ENCODE measurements at places on chromosomes 13 and 19. TPM values are rescaled to one million over a fixed set of nuclear protein-coding genes. Genes with fewer than 3 reads are reported as not detected.

DNA sequence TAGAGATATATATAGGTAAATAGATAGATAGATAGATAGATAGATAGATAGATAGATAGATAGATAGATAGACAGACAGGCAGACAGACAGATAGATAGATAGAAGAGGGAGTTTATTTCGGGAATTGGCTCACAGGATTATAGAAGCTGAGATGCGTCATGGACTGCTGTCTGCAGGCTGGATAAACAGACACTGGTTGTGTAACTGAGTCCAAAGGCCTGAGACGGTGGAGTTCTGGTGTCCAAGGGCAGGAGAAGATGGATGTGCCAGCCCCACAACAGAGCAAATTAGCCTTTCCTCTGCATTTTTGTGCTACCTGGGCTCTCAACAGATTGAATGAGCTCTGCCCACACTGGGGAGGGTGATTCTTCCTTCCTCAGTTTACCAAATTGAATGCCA, 2.7 kb downstream of the CYP4F3 start:
- no peak overlapping the region for H3K27ac ChIP-seq
- H3K4me1 ChIP-seq, result no peaks in the 10 kb centered on the region
- no peak overlapping the region for H3K4me3 ChIP-seq
- no peak for DNase-seq
- no peaks in the 10 kb centered on the region for H3K36me3 ChIP-seq

GRCh38 chr19:5825178-5825577, 14.3 kb downstream of the FUT6 start:
- H3K27ac ChIP-seq, result no peak overlapping the region
- DNase-seq, result no peak
- no peaks in the 10 kb centered on the region for H3K4me1 ChIP-seq
- H3K36me3 ChIP-seq, result no peaks in the 10 kb centered on the region
- H3K4me3 ChIP-seq, result no peak overlapping the region
- H3K27me3 ChIP-seq, result peaks cover 46% of the 10 kb centered on the region

DNA sequence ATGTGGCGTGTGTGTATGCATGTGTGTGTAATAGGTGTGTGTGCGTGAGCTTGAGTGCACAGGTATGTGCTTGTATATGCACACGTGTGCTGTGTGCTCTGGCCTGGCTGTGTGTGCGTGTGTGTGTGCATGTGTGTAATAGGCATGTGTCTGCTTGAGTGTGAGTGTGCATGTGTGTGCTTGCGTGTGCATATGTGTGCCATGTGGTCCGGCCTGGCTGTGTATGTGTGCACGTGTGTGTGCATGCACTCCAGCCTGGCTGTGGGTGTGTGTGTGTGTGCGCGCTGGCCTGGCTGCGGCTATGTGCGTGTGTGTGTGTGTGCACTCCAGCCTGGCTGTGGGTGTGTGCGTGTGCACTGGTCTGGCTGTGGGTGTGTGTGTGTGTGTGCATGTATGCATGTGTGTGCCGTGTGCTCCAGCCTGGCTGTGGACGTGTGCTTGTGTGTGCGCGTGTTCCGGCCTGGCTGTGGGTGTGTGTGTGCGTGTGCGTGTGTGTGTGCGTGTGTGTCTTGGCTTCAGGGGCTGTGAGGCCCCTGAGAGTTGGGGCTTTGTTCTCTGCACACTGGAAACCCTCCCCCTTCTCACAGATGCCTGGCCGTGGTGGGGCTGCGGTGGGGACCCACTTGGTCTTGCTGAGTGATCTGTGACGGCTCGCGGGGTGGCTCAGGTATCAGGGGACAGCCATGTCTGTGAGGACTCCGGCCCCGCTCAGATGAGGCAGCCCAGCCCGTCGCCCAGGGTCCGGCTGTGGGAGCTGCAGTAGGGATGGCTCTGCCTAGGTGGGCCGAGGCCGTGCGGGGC, 8.2 kb downstream of the SPPL2B start:
- peaks cover 21% of the 10 kb centered on the region for H3K4me1 ChIP-seq
- H3K27ac ChIP-seq, result no peak overlapping the region
- DNase-seq, result no peak
- H3K4me3 ChIP-seq, result no peak overlapping the region
- no peaks in the 10 kb centered on the region for H3K27me3 ChIP-seq
- H3K36me3 ChIP-seq, result peaks cover 29% of the 10 kb centered on the region

- H3K4me1 ChIP-seq, result no peaks in the 10 kb centered on the region
- no peaks in the 10 kb centered on the region for H3K36me3 ChIP-seq
- no peaks in the 10 kb centered on the region for H3K27me3 ChIP-seq
- H3K27ac ChIP-seq, result no peak overlapping the region
- no peak for DNase-seq
Observed at GRCh38 chr13:75825594-75825993, 189.5 kb downstream of the LMO7 start.

DNA sequence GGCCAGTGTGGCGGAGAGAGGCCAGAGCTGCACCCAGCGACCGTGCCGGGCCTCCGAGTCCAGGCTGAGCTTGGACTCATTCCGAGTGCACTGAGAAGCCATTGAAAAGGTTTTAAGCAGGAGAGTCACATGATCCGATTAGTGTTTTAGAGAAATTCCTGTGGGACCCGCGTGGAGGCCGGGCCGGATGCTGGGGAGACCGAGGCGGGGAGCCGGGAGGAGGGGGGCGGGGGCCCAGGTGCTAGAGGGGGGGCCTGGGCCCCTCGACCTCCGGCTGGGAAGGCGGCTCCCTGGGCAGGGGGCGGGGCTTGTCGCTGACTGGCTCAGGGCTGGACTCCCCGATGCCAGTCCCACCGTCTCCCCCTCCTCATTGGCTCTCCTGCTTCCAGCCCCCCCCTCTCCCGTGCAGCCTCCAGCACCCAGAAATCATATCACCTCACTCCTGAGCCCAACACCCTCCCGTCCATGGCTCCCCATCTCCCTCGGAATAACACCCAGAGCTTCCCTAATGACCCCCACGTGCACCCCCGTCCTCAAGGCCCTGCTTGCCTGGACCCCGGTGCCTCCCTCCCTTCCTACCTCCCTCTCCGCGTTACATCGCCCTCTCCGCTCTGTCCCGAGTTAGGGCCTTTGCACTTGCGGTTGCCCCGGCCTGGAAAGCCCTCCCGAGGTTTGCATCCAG, 5.2 kb upstream of the ZNF579 start:
- peak overlapping the region; percentile 55 for H3K27ac ChIP-seq
- H3K4me3 ChIP-seq, result peak overlapping the region; percentile 20
- peaks cover 6% of the 10 kb centered on the region for H3K27me3 ChIP-seq
- peaks cover 20% of the 10 kb centered on the region for H3K4me1 ChIP-seq
- DNase-seq, result no peak

DNA sequence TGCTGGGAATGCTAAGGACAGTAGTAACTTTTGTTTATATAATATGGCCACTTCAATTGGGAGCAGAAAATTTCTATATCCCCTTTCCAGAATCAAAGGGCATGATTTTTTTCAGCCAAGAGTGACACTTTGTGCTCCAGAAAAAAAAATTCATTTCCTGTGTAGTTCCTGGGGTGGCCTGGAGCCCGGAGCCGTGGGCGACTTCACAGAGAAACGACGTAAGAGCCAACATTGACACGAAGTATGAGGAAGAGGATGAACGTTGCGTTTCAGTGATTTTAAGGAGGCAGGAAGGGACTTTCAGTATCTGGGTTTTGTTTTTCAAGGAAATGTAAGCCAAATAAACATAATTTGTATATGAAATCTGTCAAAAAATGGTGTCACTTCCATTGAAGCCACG, 187.6 kb downstream of the STK24 start:
- no peak for DNase-seq
- H3K27me3 ChIP-seq, result no peaks in the 10 kb centered on the region
- peaks cover 3% of the 10 kb centered on the region for H3K36me3 ChIP-seq
- H3K27ac ChIP-seq, result no peak overlapping the region
- H3K4me3 ChIP-seq, result no peak overlapping the region
- peaks cover 3% of the 10 kb centered on the region for H3K4me1 ChIP-seq

DNA sequence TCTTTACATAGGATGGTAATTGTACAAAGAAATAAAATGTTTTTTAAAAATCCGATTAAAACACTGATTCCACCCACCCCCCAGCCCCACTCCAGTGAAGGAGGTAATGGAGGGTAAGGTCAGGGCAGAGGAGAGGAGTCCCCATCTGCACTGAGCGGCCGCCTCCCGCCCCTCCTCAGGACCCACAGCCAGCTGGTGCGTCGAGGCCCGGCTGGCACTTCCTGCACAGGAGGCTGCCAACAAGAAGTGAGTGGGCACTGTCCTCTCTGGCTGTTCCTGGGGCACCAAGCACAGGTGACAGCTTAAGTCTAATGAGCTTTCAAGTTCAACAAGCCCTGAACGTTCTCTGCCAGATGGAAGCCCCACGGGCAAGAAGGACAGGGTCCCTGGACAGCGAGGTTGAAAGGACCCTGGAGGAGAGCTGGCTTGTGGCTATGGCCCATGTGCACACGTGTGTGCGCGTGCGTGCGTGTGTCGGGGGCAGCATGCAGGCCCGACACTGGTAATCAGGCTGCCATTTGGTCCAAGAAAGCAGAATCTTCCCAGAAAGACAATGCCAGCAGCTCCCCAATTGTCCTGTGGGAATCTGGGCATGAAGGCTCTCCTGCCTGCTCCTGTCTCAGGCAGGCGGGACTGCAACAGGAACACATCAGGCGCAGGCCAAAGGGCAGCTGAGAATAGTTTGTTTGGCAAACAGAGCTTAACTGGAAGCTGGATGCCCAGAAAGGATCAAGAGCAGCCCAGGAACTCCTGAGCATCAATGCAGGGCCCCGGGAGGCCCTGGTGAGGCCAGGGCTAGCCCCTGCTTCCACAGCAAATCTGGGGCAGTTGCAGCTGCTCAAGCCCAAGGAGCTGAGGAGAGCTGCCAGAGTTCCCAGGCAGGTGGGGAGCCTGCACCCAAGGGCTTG, 15.1 kb upstream of the EPHX3 start:
- no peaks in the 10 kb centered on the region for H3K27me3 ChIP-seq
- no peak for DNase-seq
- H3K36me3 ChIP-seq, result no peaks in the 10 kb centered on the region

DNA sequence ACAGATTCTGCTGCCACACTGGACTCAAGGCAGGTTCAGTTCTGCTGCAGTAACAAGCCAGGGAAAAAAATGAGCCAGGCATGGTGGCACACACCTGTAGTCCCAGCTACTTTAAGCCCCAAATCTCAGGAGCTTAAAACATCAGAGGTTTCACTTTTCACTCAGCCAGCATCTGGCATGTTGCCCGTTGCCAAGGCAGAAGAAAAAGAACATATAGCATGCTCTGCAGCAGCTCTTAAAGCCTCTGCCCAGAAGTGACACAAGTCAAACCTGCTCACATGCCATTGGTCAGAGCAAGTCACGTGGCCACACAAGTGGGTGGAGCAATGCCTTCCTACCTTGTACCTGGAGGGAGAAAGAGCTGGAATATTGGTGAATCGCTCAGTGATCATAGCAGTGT, 14.7 kb upstream of the ADGRE5 start:
- H3K4me1 ChIP-seq, result peaks cover 10% of the 10 kb centered on the region
- H3K36me3 ChIP-seq, result no peaks in the 10 kb centered on the region
- H3K4me3 ChIP-seq, result no peak overlapping the region

GRCh38 chr13:109655206-109655600, 131.2 kb downstream of the IRS2 start:
- DNase-seq, result no peak
- H3K4me1 ChIP-seq, result no peaks in the 10 kb centered on the region
- H3K4me3 ChIP-seq, result no peak overlapping the region
- no peaks in the 10 kb centered on the region for H3K36me3 ChIP-seq
- H3K27me3 ChIP-seq, result no peaks in the 10 kb centered on the region

GRCh38 chr13:47816831-47817230, 184.2 kb downstream of the SUCLA2 start:
- H3K4me1 ChIP-seq, result no peaks in the 10 kb centered on the region
- H3K4me3 ChIP-seq, result no peak overlapping the region
- no peaks in the 10 kb centered on the region for H3K27me3 ChIP-seq
- H3K27ac ChIP-seq, result no peak overlapping the region
- no peaks in the 10 kb centered on the region for H3K36me3 ChIP-seq

DNA sequence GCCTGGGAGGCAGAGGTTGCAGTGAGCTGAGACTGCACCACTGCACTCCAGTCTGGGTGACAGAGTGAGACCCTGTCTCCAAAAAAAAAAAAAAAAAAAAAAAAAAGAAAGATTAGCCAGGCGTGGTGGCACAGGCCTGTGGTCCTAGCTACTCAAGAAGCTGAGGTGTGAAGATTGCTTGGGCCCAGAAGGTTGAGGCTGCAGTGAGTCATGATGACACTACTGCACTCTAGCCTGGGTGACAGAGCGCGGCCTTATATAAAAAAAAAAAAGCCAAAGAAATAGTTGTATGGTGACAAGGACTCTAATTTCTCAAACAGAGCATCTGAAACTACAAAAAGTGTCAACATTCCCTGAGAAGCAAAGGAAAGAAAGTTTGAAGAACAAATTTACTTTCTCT, 3.4 kb downstream of the PBX4 start:
- no peak overlapping the region for H3K27ac ChIP-seq
- H3K36me3 ChIP-seq, result no peaks in the 10 kb centered on the region
- no peak for DNase-seq
- peaks cover 8% of the 10 kb centered on the region for H3K4me1 ChIP-seq

DNA sequence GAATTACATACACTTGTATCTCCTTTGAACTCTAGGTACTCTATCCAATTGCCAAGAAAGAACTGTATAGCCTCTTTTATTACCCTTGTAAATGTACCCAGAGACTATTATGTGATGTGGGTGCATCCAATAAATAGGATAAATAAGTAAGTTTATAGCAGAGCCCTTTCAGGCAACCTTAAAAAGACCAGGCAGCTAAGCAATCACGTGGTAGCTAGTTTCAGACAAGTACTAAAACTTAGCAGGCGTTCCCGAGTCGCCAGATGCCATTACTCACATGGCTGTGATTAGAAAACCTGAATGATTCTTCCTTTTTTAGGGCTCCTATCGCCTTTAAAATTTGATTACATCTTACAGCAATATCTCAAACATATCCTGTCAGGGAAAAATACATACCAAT, 1303.0 kb downstream of the EFNB2 start:
- no peak overlapping the region for H3K4me3 ChIP-seq
- H3K27ac ChIP-seq, result no peak overlapping the region
- no peak for DNase-seq
- no peaks in the 10 kb centered on the region for H3K4me1 ChIP-seq
- no peaks in the 10 kb centered on the region for H3K36me3 ChIP-seq

DNA sequence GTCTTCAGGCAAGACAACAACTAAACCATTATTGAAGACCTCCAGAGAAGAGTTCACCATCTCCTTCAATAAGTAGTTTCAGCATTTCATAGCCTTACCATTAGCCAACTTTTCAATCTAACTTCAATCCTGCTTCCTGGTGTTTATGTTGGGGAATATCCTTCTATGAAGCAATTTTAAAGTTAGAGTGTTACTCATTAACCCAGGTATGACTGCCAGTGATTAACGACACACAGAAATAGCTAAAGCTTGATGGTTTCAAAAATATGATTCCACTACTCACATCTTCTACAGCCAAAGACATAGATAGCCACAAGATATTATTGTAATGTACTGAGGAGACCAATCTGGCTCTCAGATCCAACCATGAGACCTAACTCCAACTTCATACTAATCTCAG, 403.2 kb downstream of the EFNB2 start:
- no peak overlapping the region for H3K4me3 ChIP-seq
- no peaks in the 10 kb centered on the region for H3K27me3 ChIP-seq
- H3K27ac ChIP-seq, result no peak overlapping the region
- no peaks in the 10 kb centered on the region for H3K4me1 ChIP-seq

TNFAIP8L1 gene
- total RNA-seq, result 1.3 TPM

F2RL3 gene
- total RNA-seq, result 4.1 TPM

CPB2 gene
- 0.42 TPM for total RNA-seq

POU2F2 gene
- 0.26 TPM for total RNA-seq

SIGLECL1 gene
- not detected for total RNA-seq

All from gastrocnemius medialis (tissue), 4 donors.